Esophagus squamous epithelium (tissue), 5 donors: ENCODE measurements at places on chromosomes 3 and 15.

GRCh38 chr15:70354346-70354905 lies 256.7 kb upstream of the TLE3 start:
- no peak for DNase-seq

GRCh38 chr3:463252-464192 lies 267.0 kb downstream of the CHL1 start:
- no peak for DNase-seq

- no peak for DNase-seq
Observed at GRCh38 chr15:79562403-79562815, 130.3 kb downstream of the MINAR1 start.

DNA sequence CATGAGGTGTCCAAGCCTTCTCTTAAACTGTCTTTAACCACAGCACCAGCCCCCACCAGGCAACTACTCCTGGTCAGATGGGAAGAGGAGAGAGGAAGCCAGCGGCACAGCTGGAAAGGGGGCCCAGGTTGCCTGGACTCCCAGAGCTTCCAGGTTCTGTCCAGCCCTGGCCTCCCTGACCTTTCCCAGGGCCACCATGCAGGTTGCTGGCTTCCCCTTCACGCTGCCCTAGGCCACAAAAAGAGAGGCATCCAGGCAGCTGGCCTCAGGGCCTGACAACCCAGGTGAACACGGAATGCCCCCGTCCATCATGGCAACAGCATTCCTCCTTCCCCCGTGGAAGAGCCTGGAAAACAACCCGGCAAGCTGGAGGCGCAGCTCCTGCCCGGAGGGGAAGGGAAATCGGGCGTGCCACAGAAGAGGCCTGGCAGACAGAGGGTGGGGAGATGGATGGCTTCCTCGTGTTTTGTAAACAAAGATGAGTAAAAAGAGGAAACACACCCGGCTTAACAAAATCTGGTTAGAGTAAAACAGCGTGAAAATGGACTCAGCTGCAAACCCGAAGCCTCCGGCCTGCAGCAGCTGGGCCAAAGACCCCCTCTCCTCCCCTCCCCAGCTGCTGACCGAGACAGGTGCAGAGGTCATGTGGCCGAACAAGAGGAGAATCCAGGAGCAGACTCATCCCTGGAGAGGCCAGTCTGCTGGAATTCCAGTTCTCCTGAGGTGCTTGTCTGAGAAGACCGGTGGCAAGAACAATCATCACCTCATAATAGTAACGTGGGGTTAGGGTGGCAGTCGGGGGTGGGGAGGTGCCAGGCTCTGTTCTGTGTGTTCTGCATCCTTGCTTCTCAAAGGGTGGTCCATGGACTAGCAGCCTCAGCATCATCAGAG lies 15.5 kb downstream of the BMF start:
- no peak for DNase-seq

DNA sequence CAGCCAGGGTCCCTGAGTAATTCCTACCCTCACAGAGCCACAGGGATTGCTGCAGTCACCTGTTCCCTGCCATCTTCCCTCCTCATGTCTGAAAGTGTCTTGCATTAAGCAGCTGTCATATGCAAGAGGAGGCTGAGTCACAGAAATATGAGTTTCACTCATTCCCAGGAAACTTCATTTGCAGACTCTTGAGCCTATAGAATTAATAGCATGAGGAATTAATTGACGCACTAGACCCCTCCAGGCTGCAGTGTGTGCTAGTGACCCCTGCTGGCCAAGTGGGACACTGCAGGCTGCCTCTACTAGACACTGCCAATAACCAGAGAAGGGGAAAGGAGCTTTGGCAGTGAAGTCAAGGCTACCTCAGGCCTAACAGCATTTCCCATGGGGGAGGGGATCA lies 50.6 kb upstream of the SLC6A1 start:
- DNase-seq, result no peak

DNA sequence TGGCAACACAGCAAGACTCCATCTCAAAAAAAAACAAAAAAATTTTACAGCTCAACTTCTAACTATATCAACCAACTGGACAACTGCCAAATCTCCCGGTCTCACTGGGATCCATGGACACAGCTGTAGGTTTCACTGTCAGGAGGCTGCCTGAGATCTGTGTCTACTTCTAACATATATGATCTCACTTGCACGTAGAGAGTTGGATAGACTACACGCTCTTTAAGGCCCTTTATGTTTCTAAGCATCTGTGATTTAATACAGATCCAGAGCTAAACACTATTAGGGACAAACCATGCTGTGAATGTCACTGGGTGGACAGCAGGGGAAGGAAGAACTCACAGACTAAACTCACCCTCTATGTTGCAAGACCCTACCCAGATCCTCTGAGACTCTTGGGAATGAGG lies 13.0 kb upstream of the APOD start:
- DNase-seq, result no peak

DNA sequence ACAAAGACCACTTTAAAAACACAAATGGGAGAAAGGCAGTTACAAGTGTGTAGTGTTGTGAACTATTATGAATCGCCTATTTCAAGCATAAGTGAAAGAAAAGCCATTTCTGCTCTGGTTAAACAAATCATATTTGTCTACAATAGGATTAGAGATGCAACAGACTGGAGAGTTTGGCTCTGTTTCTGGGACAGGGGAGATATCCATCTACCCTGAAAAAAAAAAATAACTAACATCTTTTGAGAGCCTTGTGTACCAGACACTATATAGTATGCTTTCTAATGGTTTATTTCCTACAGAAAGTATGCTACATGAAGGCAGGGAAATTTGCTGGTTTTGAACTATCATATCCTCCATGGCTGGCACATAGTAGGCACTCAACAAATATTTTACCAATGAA lies 106.7 kb upstream of the FHIT start:
- DNase-seq, result no peak

DNA sequence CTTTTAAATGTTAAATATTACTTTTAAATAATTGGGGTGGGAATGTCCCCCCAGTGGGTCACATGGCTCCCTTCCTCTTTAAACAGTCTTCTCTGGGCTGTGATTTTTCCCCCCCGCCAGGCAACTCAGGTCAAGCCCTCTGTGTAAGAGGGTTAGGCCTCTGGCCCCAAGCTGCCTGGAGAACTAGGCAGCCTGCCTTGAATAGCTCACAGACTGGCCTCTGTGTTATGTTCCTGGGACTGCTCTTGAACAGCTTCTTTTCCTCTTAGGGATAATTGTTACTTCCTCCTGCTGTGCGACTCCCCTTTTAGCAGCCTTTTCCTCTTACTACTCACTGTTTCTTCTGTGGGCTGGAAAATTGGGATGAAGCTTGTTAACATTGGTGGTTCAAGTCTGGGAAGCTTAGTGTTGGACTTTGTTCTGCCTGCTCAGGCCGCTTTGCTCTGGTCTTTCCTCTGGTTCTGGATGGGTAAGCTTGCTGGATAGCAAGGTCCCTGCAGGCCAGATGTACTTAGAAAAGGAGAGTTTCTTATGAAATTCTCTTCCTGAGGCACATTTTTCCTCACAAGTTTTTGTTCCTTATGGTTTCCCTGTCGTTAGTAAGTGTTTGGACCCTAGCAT lies 2.2 kb downstream of the TEX264 start:
- no peak for DNase-seq

DNA sequence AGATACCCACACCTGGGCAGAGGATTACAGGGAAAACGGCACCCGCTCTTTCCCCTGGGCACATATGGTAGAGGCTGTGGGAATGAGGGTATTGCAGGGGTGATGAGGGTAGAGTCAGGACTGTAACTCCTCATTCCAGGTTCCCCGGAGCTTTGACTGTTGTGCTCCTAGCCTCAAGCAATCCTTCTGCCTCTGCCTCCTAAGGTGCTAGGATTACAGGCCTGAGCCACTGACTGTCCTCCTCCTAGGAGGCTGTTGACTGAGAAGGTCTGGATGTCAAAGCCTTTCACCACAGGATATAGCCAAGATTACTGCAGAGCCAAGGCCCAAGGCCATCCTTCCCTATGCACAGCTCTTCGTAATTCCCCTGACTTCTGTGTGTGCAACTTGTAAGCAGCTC lies 1.1 kb upstream of the MPI start:
- no peak for DNase-seq

GRCh38 chr15:79779746-79780145 lies 117.1 kb downstream of the MTHFS start:
- no peak for DNase-seq

GRCh38 chr15:50905055-50905454 lies 3.4 kb upstream of the AP4E1 start:
- DNase-seq, result no peak

DNA sequence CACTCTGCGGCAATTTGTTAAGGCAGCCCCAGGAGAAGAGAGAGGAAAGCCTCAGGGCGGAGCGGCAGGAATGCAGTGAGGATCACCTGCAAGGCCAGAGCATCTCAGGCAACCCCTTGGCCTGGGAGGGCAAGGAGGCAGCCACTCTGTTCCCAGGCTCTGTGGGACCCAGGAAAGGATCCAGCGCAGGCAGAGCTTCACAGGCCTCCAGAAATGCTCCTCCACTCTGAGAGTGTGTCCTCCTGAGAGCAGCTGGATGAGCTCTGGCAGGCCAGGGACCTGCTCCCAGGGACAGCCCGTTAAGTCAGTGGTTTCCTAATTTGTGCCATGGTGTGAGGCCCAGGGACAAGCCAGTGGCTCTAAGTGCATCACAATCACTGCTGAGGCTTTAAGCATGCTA lies 35.2 kb downstream of the RAB6B start:
- DNase-seq, result no peak

GRCh38 chr3:99172736-99173657 lies 271.5 kb upstream of the DCBLD2 start:
- no peak for DNase-seq

DNA sequence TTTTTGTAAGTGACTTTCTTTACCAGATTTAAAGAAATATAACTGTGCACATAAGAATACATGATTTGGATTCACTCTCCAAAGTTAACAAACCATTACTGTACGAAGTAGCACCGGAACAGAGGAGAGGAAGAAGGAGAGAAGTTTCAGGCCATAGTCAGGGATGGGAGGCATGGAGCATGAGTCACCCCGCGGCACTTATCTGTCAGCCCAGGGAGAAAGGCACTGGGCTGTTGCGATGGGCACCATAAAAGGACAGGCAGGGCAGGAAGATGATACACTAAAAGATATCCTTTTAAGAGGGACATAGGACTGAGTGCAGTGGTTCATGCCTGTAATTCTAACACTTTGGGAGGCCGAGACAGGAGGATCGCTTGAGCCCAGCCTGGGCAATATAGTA lies 37.0 kb downstream of the TTC23 start:
- DNase-seq, result no peak

DNA sequence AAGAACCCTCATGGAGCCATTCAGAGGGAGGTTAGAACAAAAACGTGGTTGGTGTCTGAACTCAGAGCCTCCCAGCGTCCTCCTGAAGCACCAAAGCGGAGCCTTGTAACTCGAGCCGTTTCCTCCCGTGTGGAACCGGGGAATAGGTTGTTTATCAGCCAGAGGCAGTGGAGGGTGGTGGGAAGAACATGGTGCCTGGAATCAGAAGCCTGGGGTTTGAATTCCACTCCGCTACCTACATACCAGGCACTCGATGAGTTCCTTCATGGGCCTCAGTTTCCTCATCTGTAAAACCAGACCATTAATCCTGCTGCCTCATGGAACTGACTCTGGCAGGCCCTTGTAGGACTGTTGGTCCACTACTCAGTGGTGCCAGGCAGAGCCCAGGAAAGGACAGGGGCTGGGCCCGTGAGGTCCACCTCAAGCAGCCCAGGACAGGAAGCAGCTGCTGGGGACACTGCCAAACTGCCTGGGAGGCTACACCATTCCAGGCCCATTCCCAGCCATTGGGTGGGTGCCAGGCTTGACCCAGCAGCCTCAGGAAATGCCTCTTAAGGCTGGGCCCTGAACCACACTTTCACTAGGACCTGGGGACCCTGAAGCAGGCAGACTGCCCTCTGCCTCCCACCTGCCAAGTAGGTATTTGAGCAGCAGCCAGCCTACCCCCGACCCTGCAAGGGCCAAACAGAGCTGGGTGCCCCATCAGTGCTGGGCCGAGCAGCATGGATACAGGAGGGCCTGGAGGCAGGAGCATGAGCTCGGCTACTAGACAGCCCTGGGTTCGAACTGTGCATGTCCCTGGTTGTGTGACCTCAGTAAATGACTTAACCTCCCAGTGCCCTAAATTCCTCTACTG lies 33.4 kb downstream of the PRKCD start:
- no peak for DNase-seq

DNA sequence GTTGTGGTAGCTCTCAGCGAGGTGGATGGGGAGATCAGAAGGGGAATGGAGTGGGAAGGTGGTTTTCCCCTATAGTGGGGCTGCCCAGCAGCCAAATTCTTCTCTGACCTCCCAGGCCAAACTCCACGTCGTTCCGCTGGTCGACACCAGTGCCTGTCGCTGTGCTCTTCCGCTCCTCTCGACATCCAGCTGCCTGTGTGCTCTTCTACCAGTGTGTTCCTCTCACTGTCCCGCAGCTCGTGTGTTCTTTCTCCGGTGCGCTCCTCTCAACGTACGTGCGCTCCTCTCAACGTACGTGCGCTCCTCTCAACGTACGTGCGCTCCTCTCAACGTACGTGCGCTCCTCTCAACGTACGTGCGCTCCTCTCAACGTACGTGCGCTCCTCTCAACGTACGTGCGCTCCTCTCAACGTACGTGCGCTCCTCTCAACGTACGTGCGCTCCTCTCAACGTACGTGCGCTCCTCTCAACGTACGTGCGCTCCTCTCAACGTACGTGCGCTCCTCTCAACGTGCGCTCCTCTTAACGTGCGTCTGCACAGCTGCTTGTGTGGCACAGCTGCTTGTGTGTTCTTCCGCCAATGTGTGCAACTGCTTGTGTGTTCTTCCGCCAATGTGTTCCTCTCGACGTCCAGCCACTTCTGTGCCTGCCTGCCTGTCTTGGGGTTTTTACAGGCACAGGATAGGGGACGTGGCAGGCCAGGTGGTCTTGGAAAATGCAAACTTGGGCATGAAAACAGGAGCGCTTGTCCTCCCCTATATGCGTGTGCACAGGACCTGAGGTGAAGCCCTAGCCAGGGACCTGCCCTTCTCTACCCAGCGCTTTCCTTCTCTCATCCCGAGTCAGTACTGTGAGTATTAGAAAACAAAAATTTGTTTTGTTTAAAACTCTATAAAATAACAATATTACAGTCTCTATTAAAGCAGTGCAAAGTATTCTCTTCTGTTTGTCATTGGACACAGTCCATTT lies 991.1 kb downstream of the GBE1 start:
- DNase-seq, result no peak

DNA sequence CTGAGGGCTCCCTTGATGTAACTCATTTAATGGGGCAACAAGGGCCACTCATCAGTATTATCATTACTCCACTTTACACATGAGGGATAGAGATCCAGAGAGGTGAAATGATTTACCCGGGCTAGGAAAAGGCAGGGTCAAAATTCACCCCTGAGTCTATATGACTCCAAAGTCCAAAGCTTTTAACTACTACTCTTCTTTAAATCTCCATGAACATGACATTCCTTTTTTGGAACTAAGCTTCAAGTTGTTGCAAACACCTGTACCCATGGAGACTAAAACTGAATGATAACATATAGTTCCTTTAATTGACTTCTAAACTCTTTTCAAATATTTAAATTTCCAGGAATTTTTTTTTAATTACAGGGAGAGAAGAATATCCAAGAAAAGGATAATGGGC lies 292.9 kb upstream of the GADL1 start:
- no peak for DNase-seq

DNA sequence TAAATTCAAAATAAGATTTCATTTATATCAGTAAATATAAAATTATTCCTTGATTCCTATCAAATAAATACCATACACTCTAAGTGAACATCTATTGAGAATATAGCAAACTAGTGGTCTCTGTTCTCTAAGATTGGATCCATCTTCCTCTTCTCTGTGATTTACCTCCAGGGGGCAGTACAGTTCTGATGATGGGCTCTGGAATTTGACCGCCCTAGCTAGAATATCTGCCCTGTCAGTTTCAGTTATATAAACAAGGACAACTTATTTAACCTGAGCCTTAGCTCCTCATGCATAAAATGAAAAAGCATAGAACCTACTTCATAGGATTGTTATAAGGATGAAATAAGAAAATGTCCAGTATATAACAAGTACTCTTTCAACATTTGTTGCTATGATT lies 171.1 kb upstream of the CCDC54 start:
- DNase-seq, result no peak
